Activated gamma-delta T cell treated with anti-CD3 and anti-CD28 coated beads, Interleukin-2, amount 50 U/mL, for 16 hours (primary cell): ENCODE measurements at places on chromosomes 5 and 9.

GRCh38 chr5:53601570-53601969, 41.1 kb downstream of the NDUFS4 start:
- DNase-seq, result no peak

GRCh38 chr5:73950441-73950873, 324.5 kb downstream of the ARHGEF28 start:
- no peak for DNase-seq

GRCh38 chr9:89478821-89479668, 18.9 kb downstream of the SEMA4D start:
- DNase-seq, result no peak

DNA sequence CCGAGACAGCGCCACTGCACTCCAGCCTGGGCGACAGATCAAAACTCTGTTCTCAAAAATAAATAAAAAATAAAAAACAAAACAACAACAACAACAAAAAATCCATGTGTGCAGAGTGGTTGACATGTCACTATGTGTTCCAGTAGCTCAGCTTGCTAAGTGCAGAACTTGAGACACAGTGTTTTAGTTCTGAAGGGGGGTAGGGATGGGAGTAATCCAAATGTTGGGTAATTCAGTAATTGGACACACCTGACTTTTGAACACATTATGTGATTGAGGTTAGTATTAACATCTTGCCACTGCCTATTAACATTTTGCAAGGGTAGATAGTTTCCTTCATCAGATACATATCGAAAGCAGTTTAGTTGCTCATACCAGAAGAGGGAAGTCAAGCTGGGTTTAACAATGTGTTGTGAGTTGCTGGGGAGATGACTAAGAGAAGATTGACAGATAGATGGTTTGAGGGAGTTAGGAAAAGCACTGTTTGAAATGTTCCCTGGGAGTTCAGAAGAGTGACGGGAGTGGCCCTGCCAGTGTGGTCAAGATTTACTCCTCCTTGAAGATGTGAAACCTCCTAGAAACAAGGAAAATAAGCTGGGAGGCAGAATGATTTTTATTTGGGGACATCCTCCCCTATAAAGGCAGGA, 928 bp downstream of the HACD4 start:
- no peak for DNase-seq

GRCh38 chr5:145619806-145620310, 215.3 kb downstream of the PRELID2 start:
- no peak for DNase-seq

DNA sequence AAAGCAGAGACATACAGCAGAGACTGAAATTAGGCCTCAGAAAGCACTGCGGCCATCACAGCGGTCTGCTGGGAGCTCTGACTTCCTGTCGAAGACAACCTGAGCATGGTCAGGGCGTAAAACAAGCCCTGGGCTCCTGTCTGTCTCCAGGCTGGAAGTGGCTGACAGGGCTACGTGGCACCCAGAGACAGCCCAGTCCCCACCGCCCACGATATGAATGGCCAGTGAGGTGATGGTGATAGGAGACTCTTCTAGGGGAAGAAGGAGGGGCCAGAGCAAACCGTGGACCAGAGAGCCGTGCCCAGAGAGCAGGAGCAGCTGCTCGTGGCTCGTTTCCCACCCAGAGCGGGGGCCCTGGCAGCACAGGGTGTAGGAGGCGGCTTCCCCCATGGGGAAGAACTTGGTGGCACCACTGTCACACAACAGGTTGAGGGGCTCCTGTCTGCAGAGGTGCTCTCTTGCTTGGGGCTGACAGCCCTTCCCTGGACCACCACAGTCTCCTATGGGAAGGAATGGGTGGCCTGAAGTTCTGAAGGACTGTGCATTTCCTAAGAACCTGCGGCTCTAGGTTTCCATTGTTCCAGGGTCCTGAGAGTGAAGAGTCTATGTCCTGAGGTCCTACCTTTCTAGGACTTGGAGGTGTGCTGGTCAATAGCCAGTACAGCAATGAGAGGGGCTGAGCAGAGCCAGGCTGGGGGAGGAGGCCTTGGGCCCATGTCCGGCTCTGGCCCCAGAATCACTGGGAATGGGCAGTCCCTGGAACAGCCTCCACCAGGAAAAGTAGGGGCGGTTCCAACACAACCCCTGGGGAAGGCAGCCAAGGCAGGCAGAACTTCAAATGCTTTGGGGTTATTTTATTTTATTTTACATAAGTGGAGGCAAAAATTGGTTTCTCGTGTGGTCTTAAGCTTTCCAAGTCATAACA, 56.4 kb downstream of the BARX1 start:
- no peak for DNase-seq

GRCh38 chr5:84016085-84016484, 295.4 kb upstream of the HAPLN1 start:
- DNase-seq, result no peak

GRCh38 chr5:74251141-74252035, 389.1 kb downstream of the ENC1 start:
- no peak for DNase-seq

- no peak for DNase-seq
These were observed 414.8 kb upstream of the CCNH start for GRCh38 chr5:87827539-87827938.

- no peak for DNase-seq
These were observed 62.1 kb downstream of the FAT2 start for GRCh38 chr5:151528996-151529395.

DNA sequence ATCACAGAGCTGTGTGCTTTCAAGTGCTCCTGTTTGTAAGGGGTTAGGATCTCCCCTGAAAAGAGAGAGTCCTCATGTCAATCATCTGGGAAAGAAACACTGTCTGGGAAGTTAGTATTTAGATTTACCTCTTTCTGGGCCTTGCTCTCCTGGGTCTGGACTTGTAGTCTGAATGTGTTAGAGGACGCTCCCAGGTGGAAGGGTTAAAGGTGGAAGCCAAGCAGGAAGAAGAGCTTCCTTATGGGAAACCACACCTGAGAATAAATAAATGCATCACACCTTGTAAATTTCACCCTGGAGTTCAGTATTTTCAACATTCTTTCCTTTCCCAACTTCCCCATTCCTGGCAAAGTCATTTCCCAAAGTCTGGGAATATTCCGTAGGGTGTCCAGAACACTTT, 1.3 kb downstream of the PLGRKT start:
- DNase-seq, result no peak

DNA sequence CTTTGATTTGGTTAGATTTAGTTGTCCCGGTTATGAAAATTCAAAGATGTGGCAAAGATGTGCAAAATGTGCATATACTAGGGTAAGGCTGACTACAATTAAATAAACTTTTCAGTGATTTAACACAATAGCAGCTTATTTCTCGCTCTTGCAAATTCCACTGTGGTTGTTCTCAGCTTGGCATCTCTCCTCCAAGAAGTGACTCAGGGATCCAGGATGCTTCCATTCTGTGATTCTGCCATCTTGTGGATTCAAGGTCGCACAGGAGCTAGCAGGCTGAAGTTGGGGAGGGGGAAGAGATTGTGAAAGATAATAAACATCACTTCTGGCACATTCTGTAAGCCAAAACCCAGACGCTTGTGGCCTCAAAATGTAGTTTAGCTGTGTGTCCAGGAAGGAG, 60.1 kb upstream of the TGFBR1 start:
- DNase-seq, result no peak

DNA sequence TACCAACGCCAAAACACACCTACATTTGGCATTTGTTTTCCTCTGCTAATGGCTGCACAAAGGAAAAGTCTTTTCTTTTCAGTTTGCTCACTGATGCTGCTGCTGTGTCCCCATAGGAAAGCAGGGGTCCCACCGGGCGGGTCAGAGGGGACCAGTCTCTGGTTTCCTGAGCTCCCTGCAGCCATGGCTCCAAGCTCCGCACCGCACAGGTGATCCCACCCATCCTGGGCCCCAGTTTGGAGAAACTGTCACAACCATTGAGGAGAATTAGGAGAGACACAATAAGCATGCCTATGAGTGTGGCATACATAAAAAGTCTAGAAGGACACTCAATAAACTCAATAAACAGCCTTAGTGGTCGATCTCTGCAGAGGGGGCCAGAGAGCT, 19.9 kb downstream of the MED10 start:
- no peak for DNase-seq

DNA sequence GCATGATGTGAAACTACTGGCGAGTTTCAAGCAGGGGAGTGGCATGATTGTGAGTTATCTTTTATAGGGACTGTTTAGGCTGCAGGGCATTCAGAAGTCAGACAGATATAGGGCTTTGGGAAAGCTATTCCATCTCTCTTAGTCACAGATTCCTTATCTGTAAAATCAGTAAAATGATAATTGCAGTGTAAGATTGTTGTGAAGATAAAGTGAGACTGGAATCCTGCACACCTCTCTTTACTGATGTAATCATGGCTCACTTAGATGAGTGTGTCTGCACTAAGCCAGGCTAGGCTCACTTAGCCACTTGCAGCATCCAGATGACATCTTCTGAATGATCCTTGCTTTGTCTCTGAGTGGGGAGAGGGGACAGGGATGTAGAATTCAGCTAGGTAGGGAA, 81.8 kb upstream of the MAMDC2 start:
- no peak for DNase-seq

DNA sequence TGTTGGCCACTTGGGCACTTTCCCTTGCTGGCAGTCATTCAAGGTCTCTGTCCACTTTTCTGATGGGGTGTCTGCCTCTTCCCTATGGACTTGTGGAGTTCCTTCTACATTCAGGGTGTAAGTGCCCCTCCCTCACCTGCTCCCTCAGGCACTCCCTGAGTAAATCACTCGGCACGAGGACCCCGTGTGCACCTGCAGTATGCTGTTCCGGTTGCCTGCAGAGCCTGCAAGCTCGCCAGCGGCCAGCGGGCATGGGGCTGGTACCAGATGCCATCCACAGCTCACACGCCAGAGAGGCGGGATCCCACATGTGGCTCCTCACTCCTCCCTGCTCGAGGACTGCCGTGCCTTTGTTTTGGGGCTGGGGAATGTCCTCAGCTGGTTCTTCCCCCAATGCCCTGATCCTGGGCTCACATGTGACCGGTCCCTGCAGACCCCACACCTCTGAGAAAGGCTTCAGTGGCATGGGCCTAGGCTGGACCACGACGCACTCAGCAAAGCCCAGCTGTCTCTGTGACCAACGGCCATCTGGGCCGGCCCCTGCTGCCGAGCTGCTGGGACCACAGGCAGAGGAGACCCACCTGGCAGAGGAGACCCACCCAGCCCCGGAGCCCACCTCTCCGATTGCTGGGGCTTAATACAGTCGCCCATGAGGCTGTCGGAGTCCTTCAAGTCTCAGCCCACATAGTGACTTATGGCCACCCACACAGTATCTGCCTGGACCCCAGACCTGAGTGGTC, 46.1 kb upstream of the CLPTM1L start:
- DNase-seq, result no peak

- no peak for DNase-seq
These were observed 396.5 kb downstream of the MLLT3 start for GRCh38 chr9:20225826-20226225.
